ENCODE measurements at places on chromosomes 6 and 20.

- DNase-seq: no peak
Observed at GRCh38 chr6:146664871-146665360, 66.1 kb downstream of the ADGB start.

DNA sequence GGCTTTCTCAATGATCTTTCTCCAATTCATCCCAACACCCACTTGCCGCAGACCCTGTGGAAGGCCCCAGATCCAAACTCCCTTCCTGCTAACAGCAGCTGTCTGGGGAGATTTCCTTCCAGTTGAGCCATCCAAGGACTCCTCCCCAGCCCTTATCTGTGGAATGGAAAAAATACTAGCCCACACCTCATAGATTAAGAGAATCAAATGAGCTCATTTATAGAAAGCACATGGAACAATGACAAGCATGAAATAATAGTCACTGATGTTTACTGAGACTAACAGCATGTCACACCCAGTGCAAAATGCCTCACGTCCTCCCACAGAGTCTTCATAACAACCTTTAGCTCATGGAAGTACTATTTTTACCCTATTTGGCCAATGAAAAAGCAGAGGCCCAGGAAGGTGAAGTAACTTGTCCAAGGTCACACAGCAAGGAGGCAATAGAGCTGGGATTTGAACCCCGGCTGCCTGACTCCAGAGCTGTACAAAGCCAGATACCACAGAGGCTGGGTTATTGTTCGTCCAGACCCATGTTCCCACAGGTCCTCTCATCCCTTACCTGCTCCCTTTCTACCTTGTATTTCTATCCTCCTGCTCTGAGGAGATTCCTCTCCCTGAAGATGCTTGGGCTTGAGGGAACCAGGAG, 23.4 kb upstream of the PTGIS start:
- DNase-seq: no peak

DNA sequence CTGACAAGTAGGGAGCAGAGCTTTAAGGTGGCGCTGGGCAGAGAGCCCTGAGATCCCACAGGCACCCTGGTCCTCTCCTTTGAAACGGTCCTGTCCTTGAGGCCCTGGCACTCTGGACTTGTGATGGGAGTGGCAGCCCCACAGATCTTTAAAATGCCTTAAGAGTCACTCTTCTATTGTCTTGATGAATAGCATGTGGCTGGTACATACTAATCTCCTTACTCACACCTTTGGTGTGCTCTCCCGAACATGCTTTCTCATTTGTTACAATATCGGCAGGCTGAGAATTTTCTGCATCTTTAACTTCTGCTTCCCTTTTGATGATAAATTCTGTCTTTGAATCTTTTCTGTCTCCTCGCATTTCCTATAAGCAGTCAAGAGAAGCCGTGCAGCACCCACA, 333.8 kb downstream of the TFAP2A start:
- DNase-seq: no peak

DNA sequence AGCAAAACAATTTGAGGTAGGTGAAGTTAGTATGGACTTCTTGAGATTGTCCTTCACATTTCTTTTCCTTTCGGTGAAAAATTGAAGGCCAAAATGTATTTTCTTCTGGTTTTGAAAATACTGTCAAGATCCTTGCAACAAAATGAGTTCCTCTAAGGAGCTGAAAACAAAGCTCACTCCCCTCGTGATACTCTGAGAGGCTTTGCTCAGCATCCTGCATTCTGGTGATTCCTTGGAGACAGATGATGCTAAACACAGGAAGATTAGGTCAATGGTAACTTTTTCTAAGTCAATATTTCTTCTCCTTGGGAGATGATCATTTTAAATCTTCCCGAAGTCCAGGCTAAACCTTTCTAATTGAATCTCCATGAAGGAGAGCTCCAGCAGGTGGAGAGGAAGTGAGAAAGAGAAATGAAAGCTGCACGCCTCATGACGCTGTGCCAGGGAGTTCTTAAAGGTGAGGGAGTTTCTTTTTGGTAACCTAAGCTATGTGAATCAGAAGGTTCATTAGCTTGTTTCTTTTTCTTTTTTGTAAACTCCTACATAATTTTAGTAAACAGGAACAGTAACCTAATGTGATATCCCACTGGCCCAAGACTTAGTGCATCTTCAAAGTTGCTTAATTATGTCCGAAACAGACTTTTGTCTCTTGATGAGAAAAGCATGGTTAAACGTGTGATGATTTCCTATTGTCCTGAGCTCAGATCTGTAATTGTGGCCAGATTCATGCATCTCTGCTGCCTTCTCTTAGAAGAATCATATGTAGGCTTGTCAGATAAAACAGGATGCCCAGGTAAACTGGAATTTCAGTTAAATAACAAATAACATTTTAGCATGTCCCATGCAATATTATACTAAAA, 15.0 kb downstream of the ESR1 start:
- DNase-seq: no peak

GRCh38 chr6:79515436-79515835, 21.8 kb downstream of the LCA5 start:
- DNase-seq: no peak

DNA sequence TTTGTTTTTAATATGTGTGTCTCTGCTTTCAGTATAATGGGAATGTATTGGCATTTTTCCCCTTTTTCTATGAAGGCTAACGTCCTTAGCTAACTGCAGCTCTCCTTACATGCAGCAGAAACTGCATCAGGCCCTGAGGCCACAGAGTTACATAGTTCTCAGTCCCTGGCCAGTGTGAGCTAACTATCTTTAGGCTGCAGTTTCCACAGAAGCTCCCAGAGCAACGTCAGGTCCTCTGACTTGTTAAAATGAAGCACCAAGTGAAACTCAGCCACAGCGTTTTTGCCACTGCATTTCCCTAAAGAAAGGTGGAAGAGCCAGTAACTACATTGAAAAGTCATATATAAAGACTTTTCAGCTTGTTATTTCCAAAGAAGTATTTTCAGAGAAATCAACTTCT, 244.7 kb downstream of the CBLN4 start:
- DNase-seq: no peak

Data from erythroblast (primary cell).